Tibial nerve (tissue), 4 donors: ENCODE measurements at places on chromosomes 6 and 20. TPM values are rescaled to one million over a fixed set of nuclear protein-coding genes. Genes with fewer than 3 reads are reported as not detected.

DNA sequence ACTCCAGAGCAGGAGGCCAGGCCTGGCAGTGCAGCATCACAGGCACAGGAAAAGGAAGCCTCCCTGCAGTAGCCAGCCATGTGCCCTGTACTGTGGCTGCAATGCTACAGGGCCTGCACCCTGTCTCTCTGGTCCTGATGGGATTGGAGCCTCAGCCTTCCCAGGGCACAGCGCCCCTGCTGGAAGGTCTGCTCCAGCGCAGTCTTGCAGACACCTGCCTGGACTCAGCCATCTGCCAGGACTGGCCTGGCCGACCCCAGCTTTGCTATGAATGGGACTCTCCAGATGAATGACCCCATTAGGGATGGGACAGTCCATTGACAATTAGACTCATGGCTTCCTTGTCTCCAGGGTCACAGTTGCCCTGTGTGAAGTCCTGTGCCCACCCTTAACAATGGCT is 251.6 kb downstream of the ERMARD start:
- no peaks in the 10 kb centered on the region for H3K36me3 ChIP-seq
- no peak for DNase-seq
- H3K4me1 ChIP-seq, result no peaks in the 10 kb centered on the region
- H3K27ac ChIP-seq, result no peak overlapping the region
- H3K4me3 ChIP-seq, result no peak overlapping the region
- no peaks in the 10 kb centered on the region for H3K27me3 ChIP-seq

DNA sequence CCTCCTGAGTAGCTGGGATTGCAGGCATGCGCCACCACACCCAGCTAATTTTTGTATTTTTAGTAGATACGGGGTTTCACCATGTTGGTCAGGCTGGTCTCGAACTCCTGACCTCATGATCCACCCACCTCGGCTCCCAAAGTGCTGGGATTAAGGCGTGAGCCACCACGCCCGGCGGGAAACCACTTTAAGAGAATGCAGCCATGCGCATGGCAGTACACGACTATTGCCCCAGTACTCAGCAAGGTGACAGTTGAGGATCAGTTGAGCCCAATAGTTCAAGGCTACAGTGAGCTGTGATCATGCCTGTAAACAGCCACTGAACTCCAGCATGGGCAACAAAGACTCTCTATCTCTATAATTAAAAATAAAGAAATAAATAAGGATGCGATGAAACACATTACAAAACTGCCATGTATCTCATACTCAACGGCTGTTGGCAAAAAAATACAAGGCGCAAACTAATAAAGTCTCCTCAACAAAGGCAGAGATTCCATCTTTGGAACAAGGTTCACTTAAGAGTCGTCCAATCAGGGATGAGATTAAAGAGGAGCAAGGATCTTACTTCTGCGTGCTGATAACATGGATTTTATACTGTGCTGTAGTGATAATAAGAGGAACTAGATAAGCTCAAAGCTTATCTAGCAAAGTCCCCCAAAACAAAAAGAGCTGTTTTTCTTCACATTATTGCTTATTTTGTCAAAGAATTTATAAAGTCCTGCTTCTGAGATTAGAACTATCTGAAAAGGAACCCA is 51.1 kb downstream of the STAU1 start:
- no peak overlapping the region for H3K27ac ChIP-seq
- no peak overlapping the region for H3K4me3 ChIP-seq
- peaks cover 20% of the 10 kb centered on the region for H3K4me1 ChIP-seq
- H3K36me3 ChIP-seq, result peaks cover 54% of the 10 kb centered on the region

- no peaks in the 10 kb centered on the region for H3K36me3 ChIP-seq
- DNase-seq, result no peak
- no peak overlapping the region for H3K27ac ChIP-seq
- no peaks in the 10 kb centered on the region for H3K4me1 ChIP-seq
- no peak overlapping the region for H3K4me3 ChIP-seq
These were observed 217.0 kb upstream of the MYLIP start for GRCh38 chr6:15911753-15912504.

The MLN gene
- not detected for total RNA-seq

- H3K27me3 ChIP-seq, result peaks cover 4% of the 10 kb centered on the region
- H3K4me3 ChIP-seq, result peak overlapping the region; percentile 42
- DNase-seq, result peak; percentile 53
- H3K27ac ChIP-seq, result peak overlapping the region; percentile 34
- no peaks in the 10 kb centered on the region for H3K36me3 ChIP-seq
- H3K4me1 ChIP-seq, result peaks cover 12% of the 10 kb centered on the region
These were observed 148.5 kb downstream of the LY86 start for GRCh38 chr6:6736791-6737654.

The MCCD1 gene
- total RNA-seq, result not detected

DNA sequence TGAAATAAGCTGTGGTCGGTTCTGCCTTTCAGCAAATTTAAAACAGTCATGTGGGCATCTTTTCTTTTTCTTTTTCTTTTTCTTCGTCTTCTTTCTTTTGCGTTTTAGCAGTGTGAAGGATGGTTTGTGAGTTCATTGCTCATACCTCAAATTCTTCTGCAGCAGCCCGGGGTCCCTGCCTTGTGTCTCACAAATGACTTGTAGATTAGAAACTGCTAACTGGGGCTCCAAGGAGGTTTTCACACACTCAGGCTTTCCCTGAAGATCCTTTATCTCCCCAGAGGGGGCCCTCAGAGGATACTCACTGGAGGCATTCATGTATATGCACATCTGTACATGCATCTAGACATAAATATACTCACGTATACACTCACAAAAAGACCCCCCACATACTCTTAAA is 1.7 kb downstream of the SMOC2 start:
- no peaks in the 10 kb centered on the region for H3K36me3 ChIP-seq
- peak overlapping the region; percentile 61 for H3K4me3 ChIP-seq
- H3K27ac ChIP-seq, result peak overlapping the region; percentile 80
- peaks cover 6% of the 10 kb centered on the region for H3K4me1 ChIP-seq
- H3K27me3 ChIP-seq, result peaks cover 37% of the 10 kb centered on the region

The B3GAT2 gene
- 0.30 TPM for total RNA-seq

GRCh38 chr20:54097236-54097529 is 26.8 kb upstream of the BCAS1 start:
- no peaks in the 10 kb centered on the region for H3K27me3 ChIP-seq
- no peak overlapping the region for H3K27ac ChIP-seq
- DNase-seq, result no peak
- no peaks in the 10 kb centered on the region for H3K4me1 ChIP-seq
